H4 (cell line): ENCODE measurements at places on chromosomes 5 and 9. TPM values are rescaled to one million over a fixed set of nuclear protein-coding genes. Genes with fewer than 3 reads are reported as not detected.
A peak's percentile ranks its signal among the peaks of the same experiment; 100 is the strongest.

Gene TNC
- 45.0 and 45.9 TPM in 2 replicates for total RNA-seq

Gene GPR21
- not detected in 2 replicates for total RNA-seq

Gene CD274
- total RNA-seq, result 0.95 and 1.1 TPM in 2 replicates

Gene SPINK6
- total RNA-seq, result not detected in 2 replicates

Gene SH3TC2
- 0.95 and 2.1 TPM in 2 replicates for total RNA-seq

Gene PPP3R2
- not detected in 2 replicates for total RNA-seq

Gene RAB3C
- not detected in 2 replicates for total RNA-seq

Gene GABBR2
- 0.37 and 0.91 TPM in 2 replicates for total RNA-seq

Gene ECPAS
- total RNA-seq, result 43.9 and 44.8 TPM in 2 replicates

Gene AGXT2
- not detected in 2 replicates for total RNA-seq

Gene IL3
- total RNA-seq, result not detected in 2 replicates

Gene NEK6
- 40.2 and 43.7 TPM in 2 replicates for total RNA-seq

DNA sequence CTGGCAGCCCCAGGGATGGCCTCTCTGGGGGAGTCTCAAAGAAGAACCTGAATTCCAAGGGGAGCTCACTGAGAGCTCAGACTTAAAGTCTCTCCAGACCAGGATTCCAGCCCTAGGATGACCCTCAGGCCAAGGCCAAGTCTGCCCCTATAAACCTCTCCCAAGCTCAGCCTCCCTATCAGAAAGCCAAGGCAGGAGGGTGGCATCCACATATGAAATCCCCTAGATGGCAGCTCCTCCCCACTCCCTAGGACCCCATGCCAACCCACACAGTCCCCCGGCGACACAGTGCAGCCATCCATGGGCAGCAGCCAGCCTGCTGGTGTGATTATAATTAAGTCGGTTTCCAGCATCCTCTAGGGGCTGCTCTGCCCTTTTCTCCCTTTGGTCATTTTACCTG is 269.9 kb downstream of the CDK5RAP2 start:
- no peak for DNase-seq

DNA sequence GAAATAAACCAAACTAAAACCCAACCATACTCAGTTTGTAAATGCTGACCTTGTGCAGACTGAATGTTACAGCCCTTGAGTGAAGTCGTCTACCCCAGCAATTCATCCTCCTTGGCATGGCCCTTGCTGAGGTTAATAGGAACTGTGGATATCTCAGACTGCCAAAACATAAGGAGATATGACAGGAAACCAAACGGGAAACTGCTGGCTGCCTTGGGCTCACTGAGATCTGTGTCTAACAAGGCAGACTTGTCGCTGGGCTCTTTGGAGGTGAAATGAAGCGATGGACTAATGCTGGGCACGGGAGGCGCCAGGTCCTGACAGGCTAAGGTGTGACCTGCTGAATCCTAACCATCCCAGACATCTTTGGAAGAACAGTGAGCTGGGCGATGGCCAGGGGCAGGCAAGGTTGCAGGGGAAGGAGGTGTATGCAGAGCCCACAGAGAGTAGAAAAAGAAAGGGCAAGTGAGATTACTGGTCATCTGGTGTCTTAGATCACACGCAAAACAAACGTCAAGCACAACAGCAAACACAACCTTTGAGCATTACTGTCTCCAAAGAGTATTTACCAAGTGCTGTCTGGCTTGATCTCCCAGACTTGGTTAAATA is 44.6 kb upstream of the ALDH1A1 start:
- DNase-seq, result no peak

GRCh38 chr5:163189023-163189553 is 248.3 kb upstream of the CCNG1 start:
- no peak for DNase-seq

- no peak for DNase-seq
Observed at GRCh38 chr5:180628211-180628610, 21.2 kb downstream of the FLT4 start.

DNA sequence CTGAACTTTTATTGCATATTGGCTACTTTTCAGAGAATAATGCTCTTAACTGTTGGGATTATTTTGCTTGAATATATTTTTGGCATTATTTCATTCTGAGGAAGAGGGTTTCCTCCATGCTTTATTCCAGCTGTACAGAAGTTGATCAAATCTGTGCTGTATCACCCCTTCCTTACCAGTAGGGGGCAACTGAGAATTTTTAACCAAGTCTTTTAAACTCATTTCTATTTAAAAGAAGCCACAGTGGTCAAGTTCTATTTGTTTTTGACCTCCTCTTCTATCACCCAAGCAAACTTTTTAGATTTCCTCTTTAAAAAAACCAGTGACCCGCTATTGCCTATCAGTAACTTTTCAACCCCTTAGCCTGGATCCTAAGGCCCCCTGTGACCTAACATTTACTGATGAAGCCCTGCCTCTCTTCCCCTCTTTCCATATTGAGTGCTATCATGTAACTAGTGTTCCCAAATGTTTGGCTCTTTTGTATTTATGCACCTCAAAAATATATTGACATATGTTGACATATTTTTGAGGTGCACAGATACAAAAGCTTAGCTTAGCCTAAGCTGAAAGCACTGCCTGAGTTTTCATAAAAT is 80.6 kb downstream of the FBXO4 start:
- DNase-seq, result no peak

GRCh38 chr5:107770051-107770450 is 99.3 kb upstream of the EFNA5 start:
- no peak for DNase-seq

- no peak for DNase-seq
Observed at GRCh38 chr5:154351566-154351965, 94.2 kb upstream of the SAP30L start.

DNA sequence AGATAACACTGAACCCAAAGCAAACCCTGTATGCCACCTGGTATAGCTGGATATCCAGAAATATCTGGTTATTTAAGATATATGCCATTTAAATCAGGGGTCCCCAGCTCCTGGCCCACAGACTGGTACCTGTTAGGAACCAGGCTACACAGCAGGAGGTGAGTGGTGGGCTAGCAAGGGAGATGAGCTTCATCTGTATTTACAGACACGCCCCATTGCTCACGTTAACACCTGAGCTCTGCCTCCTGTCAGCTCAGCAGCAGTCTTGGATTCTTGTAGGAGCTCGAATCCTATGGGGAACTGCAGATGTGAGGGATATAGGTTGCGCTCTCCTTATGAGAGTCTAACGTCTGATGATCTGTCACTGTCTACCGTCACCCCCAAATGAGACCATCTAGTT is 646.6 kb downstream of the TLE4 start:
- no peak for DNase-seq

GRCh38 chr5:8340261-8340660 is 471.3 kb downstream of the MTRR start:
- DNase-seq, result no peak

- no peak for DNase-seq
Observed at GRCh38 chr5:112549605-112550166, 130.6 kb upstream of the EPB41L4A start.

DNA sequence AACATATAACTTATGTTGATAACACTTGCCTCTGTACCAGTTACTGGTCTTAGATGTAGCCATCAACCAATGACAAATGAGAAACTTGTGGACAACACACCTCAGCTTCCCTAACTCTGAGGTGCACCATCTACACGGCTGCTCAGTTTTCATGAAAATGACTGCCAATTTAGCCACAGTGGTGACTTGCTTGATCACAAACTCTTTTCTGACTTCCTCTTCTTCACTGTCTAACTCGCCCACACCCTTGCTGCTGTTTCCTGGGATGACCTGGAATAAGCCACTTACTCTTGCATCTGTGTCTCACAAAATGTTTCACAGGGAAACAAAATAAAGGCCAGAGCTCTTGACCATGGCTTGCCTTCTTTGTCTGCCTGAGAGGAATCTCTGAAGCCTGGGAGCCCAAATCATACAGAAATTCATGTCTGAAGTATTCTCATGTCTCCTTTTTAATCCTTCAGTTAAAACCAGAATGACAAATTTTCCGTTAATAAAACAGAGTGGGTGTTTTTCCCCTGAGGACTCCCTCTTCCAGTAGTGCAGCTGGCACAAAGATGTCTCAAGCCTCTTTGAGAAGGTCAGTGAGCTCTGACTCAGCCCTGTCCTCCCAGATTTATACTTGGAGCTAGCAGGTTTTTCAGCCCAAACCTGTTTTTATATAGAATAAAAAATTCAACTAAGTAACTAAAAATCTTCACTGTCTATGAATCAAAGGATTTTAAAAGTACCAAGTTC is 126.5 kb upstream of the PAM start:
- no peak for DNase-seq

DNA sequence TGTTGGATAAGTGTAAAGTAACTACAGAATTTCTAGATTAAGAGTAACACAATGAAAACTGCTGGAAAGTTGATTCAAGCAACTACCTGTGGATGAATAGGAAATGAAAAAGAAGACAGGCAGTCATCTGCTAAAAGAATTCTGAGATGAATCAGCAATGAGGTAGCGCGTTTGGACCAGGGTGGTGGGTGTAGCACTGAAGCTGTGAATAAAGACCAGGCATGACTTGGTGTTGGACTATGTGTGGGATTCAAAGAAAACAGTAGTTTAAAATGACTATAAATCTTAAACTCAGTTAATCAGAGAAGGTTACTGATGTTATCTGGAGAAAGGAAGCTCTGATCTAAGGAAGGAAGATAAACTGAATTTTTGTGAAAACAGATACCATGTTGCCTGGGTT is 159.8 kb downstream of the FBN2 start:
- DNase-seq, result no peak

- no peak for DNase-seq
Observed at GRCh38 chr9:13941714-13942113, 372.2 kb downstream of the NFIB start.

DNA sequence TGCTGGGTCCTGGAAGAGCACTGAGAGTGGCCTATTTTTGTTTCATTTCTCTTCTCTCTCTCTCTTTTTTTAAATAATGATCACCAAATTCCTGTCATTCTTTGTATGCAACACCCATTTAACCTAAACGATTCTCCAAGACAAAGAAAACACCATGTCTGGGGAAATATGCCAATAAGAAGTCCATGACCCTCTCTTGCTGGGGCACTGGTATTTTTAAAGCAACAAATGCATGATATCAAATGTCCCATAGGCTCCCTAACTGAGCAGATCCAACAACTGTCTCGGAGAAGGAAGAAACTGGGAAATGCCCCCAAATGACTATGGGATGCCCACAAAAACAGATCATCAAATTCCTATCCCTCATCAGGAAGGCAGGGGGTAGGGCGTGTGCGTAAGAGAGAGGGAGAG is 567.4 kb downstream of the CCDC171 start:
- no peak for DNase-seq

DNA sequence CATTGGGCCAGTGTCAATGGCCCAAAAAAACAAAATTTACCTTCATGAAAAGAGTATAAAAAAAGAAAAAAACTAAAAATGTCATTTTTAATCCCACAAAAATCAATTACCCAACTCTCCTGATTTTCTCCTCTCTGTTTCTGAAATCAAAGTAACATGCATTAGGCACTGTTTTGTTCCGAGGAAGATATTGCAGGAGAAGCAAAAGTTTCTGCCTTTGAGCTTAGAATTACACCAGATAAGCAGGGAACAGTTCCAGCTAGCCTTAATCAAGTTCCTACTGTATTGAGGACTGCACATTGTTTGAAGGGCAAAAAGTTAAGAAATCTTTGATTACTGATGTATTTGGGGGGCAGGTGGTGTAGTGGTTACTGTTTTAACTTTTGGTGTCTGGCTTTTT is 1.1 kb upstream of the PRKAA1 start:
- no peak for DNase-seq

GRCh38 chr5:106140101-106140500 is 1530.6 kb downstream of the EFNA5 start:
- no peak for DNase-seq

DNA sequence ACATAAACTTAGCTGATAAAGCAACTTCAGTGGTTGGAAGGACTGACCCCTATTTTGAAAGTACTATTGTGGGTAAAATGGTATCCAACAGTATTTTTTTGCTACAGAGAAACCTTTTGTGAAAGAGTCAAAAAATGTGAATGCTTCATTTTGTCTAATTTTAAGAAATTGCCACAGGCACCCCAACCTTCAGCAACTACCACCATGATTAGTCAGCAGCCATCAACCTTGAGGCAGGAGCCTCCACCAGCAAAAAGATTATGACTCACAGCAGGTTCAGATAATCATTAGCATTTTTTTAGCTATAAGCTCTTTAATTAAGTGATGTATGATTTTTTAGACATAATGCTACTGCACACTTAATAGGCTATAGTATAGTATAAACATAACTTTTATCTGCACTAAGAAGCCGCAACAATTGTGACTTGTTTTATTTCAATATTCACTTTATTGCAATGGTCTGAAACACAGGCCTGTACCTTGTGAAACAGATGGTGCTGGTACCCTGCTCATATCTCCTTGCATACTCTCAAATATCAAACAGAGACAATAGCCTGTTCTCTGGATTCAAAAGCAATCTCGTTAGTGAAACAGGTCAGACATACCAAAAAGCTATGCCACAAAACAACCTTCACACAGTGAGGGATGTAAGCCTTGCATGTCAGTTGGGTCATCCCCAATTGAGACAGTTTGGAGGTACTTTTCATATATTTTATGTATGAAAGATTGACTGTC is 261.2 kb upstream of the FAM174A start:
- no peak for DNase-seq

DNA sequence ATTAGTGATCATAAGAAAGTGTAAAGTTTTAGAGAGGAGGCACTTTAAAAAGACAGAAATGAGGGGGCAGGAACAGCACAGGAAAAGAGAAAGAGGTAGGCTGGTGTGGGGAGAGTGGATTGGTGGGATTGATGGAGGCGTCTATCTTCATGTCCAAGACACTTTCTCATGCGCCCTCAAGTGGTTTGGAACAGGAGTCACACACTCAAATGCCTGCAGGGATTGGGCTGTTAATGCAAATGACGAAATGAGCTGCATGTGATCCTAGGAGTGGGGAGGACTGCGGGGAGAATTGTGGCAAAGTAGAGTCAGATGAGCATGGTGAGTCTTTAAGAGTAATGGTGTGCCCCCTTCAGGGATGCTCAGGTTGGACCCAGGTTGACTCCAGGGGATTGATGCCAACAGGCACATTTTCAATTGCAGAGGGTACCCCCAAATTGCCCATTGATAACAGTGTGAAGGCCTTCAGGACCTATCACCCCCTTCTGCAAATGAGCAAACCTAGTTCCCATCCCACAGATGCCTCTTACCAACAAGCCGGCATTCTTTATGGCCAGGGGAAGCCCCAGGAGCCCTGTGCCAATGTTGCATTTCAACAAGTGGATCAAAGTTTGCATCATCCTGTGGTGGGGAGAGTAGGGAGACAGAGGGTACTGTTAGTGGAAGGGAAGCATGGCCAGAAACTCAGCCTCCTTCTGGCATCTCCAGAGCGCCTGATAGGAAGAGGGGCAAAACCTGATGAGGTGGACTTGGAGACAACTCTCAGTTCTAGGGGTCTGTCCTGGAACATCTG is 5.3 kb downstream of the SLC36A3 start:
- peak; percentile 44 for DNase-seq

DNA sequence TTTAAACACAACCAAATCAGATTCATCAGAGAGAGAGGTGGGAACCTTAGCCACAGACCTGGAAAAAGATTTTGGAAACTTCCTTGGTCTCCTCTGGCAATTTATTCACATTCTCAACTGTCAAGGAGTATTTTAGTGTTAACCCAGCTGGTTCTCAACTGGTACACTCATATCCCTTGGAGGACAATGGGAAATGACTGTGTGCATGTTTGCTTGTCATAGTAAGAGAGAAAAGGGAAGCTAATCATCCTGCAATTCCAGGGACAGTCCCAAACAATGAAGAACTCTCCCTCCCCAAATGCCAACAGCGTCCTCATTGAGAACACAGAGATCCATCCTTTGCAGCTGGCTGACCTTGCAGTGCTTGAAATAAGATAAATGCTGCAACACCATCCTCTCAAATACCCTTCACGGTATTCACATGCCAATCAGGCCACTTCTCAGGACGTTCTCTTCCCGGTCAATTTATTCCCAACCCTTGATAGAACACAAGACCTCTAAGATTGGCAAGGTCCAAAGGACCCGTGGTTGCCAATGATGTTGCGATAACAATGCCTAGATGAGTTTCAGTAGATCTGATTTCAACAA is 75.5 kb downstream of the EPB41L4B start:
- no peak for DNase-seq
